Heart left ventricle (tissue), 16 donors: ENCODE measurements at places on chromosomes 2 and 18.

GRCh38 chr2:188199716-188200128, 92.0 kb upstream of the GULP1 start:
- no peak for DNase-seq

DNA sequence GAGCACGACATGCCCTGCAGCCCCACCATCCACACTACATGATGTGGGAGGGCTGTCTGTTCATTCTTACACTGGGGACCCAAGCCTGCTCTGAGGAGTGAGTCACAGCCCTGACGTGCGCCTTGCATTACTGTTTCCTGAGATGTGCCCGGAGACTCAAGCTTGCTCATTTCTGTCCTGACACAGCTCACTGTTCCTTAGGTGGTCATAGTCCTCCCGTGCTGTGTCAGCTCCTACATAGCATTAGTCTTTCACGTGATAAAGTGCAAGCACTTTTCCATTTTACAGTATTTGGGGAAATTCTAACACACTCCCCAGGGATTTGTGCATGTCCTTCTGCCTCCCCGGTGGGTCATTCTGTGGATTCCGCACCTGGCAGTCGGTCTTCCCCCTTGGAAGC, 46.2 kb upstream of the TRIM43B start:
- DNase-seq = no peak

GRCh38 chr2:217974389-217975005, 28.3 kb downstream of the TNS1 start:
- no peak for DNase-seq

- DNase-seq = no peak
Measured at GRCh38 chr2:86491088-86491487, 49.9 kb downstream of the KDM3A start.

DNA sequence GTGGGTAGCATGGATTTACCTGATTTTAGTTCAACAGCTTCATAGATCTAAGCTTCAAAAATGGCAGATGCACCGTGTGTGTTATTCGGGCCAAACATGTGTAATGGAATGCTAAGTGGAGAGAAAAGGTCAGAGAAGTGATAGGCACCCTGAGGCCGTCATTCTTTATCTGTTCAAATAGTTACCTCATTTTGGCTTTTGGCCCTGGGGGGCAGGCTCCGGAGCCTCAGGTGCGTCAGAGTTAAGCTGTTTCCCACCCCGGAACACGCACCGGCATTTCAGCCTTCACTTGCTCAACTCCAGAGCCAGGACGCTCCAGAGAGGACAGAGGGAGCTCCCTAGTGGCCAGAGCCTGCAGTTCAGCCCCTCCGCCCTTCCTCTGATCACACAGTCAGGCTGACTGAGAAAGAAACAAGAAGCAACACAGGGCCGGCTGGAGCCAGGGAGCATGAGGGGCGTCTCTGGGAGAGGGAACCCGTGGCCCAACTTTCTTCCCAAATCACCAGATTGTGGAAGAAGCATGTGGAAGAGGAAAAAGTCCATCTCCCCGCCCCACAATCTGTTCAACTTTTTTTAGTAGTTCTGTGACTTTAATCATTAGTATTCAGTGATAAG, 135.2 kb upstream of the EPC2 start:
- peak; percentile 83 for DNase-seq

DNA sequence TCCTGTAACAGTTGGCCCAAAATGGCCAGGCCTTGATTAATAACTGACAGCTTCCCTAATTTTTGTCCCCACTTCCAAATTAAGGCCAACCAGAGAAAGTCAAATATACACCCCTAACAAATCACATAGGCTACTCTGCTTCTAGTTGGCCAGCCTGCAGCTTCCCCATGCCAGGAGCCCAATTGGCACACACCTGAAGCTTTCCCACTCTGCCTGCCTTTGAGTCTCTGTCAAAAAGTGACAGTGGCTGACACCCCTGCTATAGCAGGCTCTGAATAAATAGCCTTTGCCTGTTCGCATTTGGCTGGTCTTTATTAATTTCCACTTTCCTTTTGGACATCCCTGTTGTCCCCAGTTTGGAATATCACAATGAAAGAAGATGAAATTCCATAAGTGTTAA, 256.6 kb upstream of the NCKAP5 start:
- DNase-seq = no peak

GRCh38 chr2:38109732-38110181, 33.8 kb upstream of the CYP1B1 start:
- DNase-seq = no peak

DNA sequence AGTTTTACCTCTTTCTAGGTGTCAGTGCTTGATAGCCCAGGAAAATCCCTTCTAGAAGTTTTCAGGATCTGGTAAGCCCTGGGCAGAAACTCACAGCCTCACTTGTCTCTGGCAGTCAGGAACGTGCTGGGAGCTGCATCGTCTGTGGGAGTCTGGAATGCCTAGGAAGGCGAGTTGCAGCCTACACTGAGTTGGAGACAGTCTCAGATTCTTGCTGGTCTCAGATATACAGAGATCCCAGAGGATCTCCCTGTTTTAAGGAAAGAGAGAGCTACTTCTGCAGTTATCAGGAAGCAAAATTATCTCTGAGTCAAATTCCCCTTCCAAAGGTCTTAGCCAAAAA, 104.4 kb upstream of the CDC42EP3 start:
- no peak for DNase-seq

- no peak for DNase-seq
Measured at GRCh38 chr2:111049792-111050640, 70.7 kb upstream of the BCL2L11 start.

DNA sequence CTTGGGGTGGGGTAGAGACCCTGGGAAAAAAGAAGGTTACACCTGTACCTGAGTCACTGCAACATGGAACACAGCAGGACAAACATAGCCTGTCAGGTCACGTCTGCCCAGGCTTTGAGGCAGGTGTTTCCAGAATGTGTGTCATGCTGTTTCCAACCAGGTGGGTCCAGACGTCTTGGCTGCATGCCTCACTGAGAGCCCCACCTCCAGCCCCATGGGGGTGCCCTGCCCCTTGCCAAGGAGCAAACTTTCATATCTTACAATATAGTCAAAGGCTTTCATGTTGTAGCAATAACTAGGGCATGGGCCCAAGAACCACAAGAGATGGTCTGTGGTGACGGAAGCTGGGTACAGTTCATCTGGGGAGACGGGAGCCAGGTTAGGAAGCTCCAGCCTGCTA, 499.7 kb downstream of the BCL11A start:
- DNase-seq = no peak

DNA sequence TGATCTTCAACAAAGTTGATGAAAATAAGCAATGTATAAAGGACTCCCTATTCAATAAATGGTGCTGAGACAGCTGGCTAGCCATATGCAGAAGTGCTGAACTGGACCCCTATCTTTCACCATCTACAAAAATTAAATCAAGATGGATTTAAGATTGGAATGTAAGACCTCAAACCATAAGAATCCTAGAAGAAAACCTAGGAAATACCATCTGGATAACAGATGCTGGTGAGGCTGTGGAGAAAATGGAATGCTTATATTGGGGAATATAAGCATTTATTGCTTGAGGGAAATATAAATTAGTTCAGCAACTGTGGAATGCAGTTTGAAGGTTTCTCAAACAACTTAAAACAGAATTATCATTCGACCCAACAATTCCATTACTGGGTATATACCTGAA, 89.6 kb downstream of the GCA start:
- DNase-seq = no peak

GRCh38 chr2:25063876-25064660, 22.2 kb downstream of the EFR3B start:
- DNase-seq = no peak
